ENCODE measurements at places on chromosomes 6 and 20.

DNA sequence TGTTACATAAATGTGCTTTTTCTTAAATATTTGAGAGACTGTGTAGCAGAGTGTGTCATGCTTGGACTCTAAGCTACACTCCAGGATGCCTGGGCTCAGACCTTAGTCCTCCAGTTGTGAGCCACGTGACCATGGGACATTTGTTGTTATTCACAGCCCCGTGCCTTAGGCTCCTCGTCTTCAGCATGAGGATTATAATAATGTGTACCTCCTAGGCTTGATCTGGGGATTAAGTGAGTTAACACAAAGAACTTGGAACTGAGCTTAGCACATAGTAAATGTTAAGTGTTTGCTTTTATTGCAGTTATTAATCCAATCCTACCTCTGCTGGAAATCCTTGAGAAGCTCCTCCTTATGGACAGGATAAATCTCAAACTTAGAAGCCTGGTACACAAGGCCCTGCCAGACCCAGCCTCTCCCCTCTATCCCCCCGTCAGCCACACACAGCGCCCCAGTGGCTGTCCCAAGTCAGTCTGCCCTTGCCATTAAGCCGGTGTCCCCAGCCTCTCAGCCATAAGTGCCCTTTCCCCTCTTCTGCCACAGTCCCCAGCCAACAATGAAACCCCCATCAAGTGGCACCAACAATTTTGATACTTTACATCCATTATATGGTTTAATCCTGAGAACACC is 177.5 kb downstream of the TMEM242 start:
- DNase-seq = no peak

GRCh38 chr6:73867411-73867810 is 171.4 kb downstream of the CD109 start:
- no peak for DNase-seq

- no peak for DNase-seq
These were observed 31.7 kb downstream of the REPS1 start for GRCh38 chr6:138956244-138956924.

DNA sequence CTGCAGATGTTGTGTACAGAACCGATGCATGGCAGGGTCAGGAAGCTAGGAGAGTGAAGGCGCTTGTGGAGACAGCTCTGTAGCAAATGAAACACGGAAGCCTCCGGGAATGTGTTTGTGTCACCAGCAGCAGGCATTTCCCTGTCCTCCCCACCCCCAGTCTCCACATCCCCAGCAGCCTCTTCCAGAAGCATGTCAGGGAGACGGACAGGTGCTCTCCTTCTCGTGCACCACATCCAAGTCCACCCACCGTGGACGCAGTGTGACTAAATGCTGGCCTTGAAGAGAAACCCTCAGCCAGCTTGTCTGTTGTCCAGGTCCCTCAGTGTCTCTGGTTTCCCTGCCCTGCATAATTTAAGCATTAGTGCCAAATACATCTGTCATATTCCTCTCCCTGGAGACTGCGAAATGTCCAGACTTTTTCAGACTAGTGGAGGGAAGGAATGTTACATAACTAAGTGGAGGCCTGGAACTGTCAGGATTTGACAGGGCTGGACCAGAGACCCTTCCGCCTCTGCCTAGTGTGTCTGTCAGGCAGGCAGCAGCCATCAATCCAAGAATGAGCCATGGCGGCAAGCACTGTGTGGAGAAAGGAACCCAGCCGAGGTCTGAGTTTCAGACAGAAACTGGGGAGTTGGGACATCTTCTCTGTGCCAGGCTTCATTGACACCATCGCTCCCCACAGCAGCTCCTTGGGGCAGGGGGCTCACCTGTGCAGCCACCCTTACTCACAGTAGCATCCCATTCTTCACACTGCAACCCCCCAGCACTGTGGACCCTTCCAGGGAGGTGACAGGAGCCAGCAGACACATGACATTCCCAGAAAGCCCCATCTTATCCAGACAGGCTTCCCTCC is 26.6 kb upstream of the PI16 start:
- no peak for DNase-seq

GRCh38 chr20:57479196-57479595 is 45.7 kb downstream of the CTCFL start:
- DNase-seq = no peak

DNA sequence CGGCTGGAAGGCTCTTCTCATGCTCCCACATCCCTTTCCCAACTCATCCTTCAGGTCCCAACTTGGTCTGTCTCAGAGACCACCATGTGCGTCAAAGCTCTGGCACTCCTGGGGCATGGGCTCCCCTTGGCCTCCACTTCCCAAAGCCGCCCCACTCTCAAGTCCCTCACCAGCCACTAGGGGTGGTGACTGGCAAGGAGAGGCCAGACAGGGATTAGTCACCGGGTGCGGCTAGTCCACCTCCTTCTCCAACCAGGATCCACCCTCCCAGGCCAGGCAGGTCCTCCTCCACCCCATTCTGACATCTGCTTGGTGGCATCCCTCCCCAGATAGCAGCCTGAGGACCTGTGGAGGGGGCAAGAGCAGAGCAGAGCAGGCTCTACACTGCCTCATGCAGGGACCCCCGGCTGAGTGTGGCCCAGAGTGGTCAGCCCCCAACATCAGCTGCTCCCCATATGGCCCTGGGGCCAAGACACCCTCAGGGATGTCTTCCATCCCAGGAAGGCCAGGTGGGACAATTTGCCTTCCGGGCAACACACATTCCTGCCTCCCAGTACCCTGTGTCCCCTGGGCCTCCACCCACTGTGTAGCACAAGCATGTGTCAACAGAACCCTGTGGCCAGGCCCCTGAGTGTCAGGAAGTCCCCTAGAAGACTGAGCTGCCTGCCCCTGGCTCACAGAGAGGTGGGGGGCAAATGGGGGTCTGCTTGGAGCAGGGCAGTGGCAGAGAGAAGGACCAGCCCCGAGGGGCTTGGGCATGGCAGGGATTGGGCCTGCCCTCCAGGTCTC is 29.2 kb downstream of the YTHDF1 start:
- DNase-seq = no peak

- no peak for DNase-seq
These were observed 945 bp downstream of the FAXC start for GRCh38 chr6:99348288-99349170.

- no peak for DNase-seq
These were observed at the start of gene IL17A for GRCh38 chr6:52186075-52186474. Gene IL17A, plus strand, starts transcription at chr6:52186375. Its CDS starts 57 bp downstream, at chr6:52186432.

GRCh38 chr20:42530855-42531448 is 658.8 kb downstream of the PTPRT start:
- DNase-seq = no peak

- no peak for DNase-seq
These were observed 131.9 kb downstream of the TRMT11 start for GRCh38 chr6:126118058-126118755.

All from NCI-H1436 (cell line).